ENCODE measurements at places on chromosomes 16 and 17. TPM values are rescaled to one million over a fixed set of nuclear protein-coding genes. Genes with fewer than 3 reads are reported as not detected.

DNA sequence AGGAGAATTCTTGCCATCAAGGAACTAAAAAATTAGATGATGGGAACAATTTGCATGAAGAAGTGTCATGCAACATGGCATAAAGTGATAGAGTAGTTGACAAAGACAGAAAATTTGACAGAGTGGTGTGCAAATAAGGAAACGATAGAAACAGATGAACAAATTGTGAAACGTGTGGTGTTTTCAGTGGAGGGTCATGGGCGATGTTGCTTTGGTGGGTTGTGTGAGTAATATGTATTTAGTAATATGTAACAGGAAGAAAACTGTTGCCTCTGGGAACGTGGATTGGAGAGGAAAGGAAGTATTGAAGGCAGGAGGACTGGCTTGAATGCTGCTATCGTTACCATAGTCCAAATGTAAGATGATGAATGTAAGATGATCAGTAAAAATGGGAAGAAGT, 3.6 kb downstream of the COX10 start:
- DNase-seq = no peak

DNA sequence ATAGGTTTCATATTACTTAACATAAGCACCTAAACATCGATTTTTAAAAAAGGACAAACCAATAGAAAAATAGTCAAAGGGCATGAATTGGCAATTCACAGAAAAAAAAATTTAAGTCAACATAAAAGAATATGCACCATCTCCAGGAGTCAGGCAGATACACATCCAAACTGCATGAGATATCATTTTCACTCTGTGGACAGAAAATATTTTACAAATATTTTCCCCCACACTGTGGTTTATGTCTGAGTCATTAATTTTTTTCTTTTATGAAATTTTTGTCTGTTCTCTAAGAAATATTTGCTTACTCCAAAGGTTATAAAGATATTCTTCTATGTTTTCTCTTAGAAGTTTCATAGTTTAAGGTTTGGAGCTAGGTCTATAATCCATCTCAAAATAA, 74.4 kb upstream of the DNAH17 start:
- no peak for DNase-seq

- no peak for DNase-seq
These were observed 28.8 kb downstream of the PRKCA start for GRCh38 chr17:66331038-66331816.

DNA sequence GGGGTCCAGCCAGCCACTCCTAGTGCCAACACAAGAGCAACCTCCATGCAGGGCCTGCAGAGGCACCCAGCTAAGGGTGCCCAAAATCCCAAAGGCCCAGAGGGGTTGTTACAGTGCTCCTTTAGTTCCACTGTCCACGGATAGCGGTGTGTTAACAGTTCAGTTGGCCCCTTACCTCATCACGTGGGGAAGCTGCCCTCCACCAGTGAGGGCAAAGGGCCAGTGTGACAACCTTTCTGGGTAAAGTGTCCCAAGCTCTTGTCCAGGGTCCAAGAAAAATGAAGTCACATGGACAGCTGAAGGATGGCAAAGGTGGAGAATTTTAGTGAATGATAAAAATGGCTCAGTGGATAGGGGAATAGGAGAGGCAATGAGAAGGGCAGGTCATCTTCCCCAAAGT, 8.7 kb upstream of the MKS1 start:
- DNase-seq = no peak

DNA sequence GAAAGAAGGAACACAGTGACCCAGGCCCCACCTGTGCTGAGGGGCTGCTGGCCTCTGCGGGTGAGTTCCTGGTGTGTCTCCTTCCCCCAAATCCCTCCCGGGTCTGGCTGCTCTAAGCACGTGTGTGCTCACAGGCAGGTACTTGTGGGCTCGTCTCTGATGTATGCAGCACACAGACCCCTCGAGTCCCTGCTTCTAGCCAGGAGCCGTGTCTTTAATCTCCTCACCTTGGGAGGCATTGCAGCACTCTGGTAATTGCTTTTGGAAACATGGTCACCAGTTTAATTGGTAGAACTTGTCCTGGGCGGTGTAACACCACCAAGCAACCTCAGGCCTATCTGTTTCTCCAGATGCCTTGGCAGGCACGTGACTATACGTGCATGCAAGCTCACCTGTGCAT, 8.8 kb upstream of the RPL38 start:
- DNase-seq = no peak

GRCh38 chr16:86835982-86836381, 257.6 kb downstream of the FOXL1 start:
- no peak for DNase-seq

- no peak for DNase-seq
These were observed 36.3 kb downstream of the MYH3 start for GRCh38 chr17:10620823-10621222.

FA2H gene
- 1.8 TPM for total RNA-seq

SPSB3 gene
- 88.5 TPM for total RNA-seq

SLC22A31 gene
- not detected for total RNA-seq

TMEM98 gene
- 138 TPM for total RNA-seq
